Parietal lobe (tissue), 2 donors: ENCODE measurements at places on chromosomes 4 and X. TPM values are rescaled to one million over a fixed set of nuclear protein-coding genes. Genes with fewer than 3 reads are reported as not detected.

MAGEH1 gene
- 79.5 TPM for total RNA-seq

UGT2B17 gene
- not detected for total RNA-seq

MAGEB10 gene
- total RNA-seq = not detected

TKTL2 gene
- total RNA-seq = 1.9 TPM

P2RY10 gene
- not detected for total RNA-seq

TMEM255A gene
- total RNA-seq = 2.2 TPM

CLTRN gene
- total RNA-seq = not detected

SHISA3 gene
- not detected for total RNA-seq

ZDHHC15 gene
- total RNA-seq = 19.4 TPM

SCRG1 gene
- total RNA-seq = 3.1 TPM

UCP1 gene
- total RNA-seq = not detected

FHDC1 gene
- total RNA-seq = 7.2 TPM

CENPI gene
- 13.5 TPM for total RNA-seq

TGIF2LX gene
- not detected for total RNA-seq

OPRPN gene
- total RNA-seq = not detected

NIPAL1 gene
- 1.3 TPM for total RNA-seq

GLRA2 gene
- total RNA-seq = 86.1 TPM

XPNPEP2 gene
- total RNA-seq = not detected

ITIH6 gene
- not detected for total RNA-seq

IL3RA gene
- 1.6 TPM for total RNA-seq

COL4A6 gene
- total RNA-seq = 6.3 TPM

MAGEA3 gene
- not detected for total RNA-seq

UGT2B15 gene
- total RNA-seq = not detected

IRF2 gene
- 11.3 TPM for total RNA-seq

ZCCHC4 gene
- 23.8 TPM for total RNA-seq
